Left hindlimb (tissue), 1 donor: ENCODE measurements at places on chromosomes 3 and 15.
A peak's percentile ranks its signal among the peaks of the same experiment; 100 is the strongest.

DNA sequence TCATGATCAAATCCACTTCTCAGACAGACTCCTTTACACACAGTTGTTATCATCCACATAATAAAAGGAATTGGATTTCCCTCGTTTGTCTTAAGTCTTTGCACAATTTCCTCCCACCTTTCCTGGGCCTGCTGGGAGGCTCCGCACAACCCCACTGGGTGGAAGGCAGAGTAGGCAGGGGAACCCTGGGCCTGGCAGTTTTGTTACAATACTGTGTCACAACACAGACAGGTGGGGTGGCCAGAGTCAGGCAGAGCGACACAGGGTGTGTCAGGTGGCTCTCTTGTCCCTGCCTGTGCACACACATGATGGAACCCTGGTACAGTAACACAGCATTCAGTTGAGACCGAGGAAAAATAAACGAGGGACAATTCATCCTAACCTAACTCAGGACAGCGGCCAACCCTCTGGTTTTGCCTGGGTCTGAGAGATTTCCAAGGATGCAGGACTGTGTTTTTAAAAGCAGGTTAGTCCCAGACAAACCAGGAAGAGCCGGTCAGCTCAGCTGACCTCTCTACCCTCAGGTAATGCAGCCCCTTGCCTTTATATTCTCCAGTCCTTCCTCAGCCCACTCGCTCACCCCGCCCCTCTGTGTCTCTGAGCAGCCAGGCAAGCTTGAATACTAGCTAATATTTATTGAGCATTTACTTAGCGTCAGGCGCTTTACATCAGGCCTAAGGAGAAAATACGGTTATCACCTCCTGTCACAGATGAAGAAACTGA lies 8.8 kb upstream of the FAM174B start:
- no peak for DNase-seq

GRCh38 chr3:189824629-189825312 lies 193.6 kb downstream of the TP63 start:
- no peak for DNase-seq

DNA sequence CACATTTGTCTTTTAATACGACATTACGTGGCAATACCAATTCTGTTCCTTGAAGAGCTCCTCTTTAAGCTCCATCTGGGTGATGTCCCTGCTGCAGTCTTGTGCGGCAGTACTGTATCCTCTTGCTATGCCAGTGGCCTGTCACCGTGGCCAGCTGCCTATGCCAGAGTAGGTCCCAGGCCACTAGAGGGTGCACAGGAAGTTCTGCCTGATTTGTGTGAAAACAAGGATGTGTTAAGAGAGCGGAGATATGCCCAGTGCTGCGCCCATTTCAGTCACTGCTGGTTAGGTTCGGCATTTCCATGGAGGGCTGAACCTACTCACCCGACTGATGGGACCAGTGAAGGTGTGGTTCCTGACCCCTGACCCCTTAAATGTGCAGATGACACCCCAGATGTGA lies 25.2 kb downstream of the NIPA1 start:
- DNase-seq, result no peak

DNA sequence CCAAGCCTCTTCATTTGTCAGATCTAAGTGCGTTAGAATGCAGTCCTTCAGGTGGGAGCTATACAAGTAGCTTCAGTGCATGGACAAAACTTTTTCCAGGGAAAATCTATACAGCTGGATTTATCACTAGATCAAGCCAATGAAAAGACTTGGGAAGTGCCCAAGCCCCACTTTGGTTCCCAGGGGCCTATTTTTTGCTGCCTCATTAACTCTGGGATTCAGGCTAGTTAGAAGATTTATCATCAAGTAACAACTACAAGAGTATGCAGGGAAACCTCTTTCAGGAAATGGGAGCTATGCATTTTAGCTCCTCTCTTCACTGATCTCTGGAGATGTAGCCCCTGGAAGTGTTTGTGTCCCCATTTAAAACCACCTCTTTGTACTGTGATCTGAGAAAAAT lies 908.8 kb downstream of the SQOR start:
- no peak for DNase-seq

- no peak for DNase-seq
Measured at GRCh38 chr3:183108001-183108449, 8.7 kb upstream of the MCCC1 start.

DNA sequence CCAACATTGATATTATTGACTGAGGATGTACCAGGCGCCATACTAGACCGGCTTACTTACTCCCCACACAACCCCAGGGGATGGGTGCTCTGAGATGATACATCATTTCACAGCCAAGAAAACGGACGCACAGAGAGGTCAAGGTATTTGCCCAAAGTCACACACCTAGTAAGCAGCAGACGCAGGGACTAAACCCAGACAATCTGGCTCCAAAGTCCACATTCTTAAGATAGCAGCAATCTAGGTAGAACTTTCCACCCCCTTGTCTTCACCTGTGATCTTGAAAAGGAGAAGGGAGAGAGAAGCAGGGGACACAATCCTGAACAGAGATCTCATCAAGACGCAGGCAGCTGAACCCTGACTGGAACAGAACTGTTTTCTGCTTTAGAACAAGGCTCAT lies 200.6 kb downstream of the XXYLT1 start:
- DNase-seq, result peak; percentile 4

- no peak for DNase-seq
Measured at GRCh38 chr3:196691386-196691785, 20.7 kb downstream of the CEP19 start.

- no peak for DNase-seq
Measured at GRCh38 chr15:62853114-62853840, 189.3 kb upstream of the TPM1 start.

GRCh38 chr3:10248984-10249748 lies 907 bp downstream of the TATDN2 start:
- DNase-seq, result peak; percentile 43

DNA sequence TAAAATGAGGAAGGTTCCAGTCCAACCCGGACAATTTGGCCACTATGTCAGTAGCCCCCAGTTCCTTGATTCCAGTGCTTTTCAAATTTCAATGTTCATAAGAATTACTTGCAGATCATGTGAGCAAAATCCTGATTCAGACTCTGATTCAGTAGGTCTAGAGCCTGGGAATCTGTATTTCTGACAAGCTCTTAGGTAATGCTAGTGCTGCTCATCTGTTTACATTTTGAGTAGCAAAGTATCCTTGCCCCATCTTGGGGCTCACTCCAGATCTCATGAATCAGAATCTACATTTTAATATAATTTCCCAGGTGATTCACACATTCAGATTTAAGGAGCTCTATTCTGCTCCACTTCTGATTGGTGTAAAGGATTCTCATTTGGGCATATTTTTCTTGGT lies 142.0 kb downstream of the NAALADL2 start:
- no peak for DNase-seq

DNA sequence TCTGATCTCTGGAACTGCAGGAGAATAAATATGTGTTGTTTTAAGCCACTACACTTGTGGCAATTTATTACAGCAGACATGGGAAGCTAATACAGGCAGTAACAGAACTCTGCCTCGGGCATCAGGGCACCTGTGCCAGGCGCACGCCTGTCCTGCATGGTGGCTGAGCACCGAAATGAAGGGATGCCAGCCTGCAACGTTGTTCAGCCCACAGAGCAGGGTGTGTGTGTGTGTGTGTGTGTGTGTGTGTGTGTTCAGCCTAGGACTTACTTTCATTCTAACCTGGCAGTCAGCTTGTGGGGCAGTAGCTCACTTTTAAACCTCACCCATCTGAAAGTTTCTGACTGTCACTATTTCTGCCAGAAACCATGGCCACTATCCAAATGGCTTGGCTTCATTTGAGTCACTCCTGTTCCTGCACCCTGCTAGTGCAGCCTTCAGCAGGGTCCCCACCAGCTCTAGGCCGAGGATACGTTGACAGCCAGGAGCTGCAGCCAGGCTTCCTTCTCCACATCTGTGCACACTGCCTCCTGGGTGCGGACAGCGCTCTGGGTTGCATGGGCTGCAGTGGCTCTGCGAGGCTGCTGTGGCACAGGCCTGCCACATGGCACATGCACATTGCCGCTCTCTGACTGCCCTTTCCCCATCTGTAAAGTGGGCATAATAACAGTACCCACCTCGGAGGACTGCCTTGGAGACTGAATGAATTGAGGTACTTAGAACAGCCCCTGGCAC lies 4.5 kb downstream of the UROC1 start:
- DNase-seq, result peak; percentile 29

DNA sequence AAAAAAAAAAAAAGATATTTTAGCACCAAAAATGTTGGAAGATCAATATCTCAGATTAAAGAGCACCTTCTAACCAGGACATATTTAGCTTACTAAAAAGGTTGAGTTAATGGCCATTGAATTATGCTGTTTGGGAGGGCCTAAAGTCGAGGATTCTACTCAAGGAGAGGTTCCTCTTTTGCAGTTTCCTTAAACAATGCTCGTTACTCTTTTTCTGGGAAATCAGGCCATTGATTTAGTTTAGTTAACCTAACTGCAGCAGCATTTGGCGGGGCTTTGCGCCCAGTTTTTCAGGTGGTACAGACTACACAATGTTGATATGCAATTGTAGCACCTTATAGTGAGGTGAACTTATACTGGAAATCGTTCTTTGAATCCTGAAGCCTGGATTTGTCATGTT lies 6.8 kb downstream of the ABHD2 start:
- no peak for DNase-seq

GRCh38 chr15:68559345-68560310 lies 19.2 kb upstream of the CORO2B start:
- peak; percentile 86 for DNase-seq
